ENCODE measurements at places on chromosomes 16 and 17.

- H3K36me3 ChIP-seq: no peaks in the 10 kb centered on the region
- H3K27me3 ChIP-seq: no peaks in the 10 kb centered on the region
- H3K4me3 ChIP-seq: no peak overlapping the region
- H3K27ac ChIP-seq: no peak overlapping the region
Measured at GRCh38 chr17:49519781-49520180, 24.7 kb downstream of the NGFR start.

DNA sequence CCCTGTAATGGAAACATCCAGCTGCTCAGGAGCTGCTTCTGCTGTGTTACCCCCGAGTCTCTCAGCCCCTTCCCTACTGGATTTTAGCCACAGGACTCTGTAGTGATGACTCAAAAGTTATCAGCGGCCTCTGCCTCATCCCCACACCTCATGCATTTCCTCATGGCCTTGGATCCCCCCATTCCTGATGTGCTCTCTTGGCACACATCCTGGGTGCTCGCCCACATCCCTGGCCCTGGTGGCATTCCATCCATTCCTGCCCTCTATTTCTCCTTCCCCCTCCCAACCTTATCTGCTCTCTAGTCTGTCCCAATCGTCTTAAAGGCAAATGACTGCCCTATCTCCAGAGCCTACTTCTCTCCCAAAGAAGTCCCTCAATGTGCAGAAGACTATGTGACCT, 24.6 kb downstream of the MARF1 start:
- no peak overlapping the region for H3K4me3 ChIP-seq
- no peak for DNase-seq
- no peaks in the 10 kb centered on the region for H3K4me1 ChIP-seq
- peaks cover 100% of the 10 kb centered on the region for H3K36me3 ChIP-seq
- no peaks in the 10 kb centered on the region for H3K27me3 ChIP-seq

DNA sequence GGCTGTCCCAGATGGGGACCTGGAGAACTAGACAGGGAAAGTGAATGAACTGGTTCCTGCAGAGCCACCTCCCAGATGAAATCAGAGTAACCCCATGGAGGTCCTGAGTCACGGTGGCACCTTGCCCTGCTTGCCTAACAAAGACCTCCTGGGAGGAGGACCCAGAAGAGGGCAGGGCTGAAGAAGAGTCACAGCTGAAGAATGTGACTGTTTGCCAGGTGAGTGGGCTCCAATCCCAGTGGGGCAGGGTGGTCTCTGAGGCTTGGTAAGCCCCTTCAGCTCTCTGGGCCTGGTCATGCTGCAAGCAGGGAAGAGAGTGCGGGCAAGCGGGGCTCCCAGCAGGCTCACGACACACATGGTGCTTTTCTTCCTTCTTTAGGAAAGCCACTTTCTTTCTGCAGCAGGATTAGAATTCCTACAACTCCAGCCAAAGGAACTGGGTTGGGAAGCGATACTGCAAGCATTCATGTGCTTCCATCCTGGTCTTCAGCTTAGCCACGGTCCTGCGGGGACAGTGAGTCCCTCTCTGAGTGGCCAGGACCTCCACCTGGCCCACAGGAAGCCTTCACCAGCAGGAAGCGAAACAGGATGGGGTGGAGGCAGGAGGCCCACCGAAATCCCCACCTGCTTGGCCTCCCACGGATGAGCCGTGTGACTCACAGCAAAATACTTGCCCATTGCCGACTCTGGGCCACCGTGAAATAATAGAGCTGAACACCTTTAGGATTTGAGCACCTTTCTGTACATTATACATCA, 4.3 kb downstream of the C16orf74 start:
- H3K4me3 ChIP-seq: no peak overlapping the region
- peak; percentile 62 for DNase-seq
- no peak overlapping the region for H3K27ac ChIP-seq
- H3K4me1 ChIP-seq: peaks cover 20% of the 10 kb centered on the region
- H3K27me3 ChIP-seq: peaks cover 14% of the 10 kb centered on the region

- H3K4me3 ChIP-seq: no peak overlapping the region
- H3K36me3 ChIP-seq: peaks cover 63% of the 10 kb centered on the region
- H3K27me3 ChIP-seq: no peaks in the 10 kb centered on the region
- H3K27ac ChIP-seq: no peak overlapping the region
Measured at GRCh38 chr17:1498869-1499268, 6.4 kb upstream of the MYO1C start.

GRCh38 chr16:13997933-13998332, 73.2 kb upstream of the MRTFB start:
- peak; percentile 51 for DNase-seq
- H3K4me1 ChIP-seq: peaks cover 4% of the 10 kb centered on the region
- no peak overlapping the region for H3K27ac ChIP-seq
- no peaks in the 10 kb centered on the region for H3K27me3 ChIP-seq
- H3K36me3 ChIP-seq: no peaks in the 10 kb centered on the region
- no peak overlapping the region for H3K4me3 ChIP-seq

DNA sequence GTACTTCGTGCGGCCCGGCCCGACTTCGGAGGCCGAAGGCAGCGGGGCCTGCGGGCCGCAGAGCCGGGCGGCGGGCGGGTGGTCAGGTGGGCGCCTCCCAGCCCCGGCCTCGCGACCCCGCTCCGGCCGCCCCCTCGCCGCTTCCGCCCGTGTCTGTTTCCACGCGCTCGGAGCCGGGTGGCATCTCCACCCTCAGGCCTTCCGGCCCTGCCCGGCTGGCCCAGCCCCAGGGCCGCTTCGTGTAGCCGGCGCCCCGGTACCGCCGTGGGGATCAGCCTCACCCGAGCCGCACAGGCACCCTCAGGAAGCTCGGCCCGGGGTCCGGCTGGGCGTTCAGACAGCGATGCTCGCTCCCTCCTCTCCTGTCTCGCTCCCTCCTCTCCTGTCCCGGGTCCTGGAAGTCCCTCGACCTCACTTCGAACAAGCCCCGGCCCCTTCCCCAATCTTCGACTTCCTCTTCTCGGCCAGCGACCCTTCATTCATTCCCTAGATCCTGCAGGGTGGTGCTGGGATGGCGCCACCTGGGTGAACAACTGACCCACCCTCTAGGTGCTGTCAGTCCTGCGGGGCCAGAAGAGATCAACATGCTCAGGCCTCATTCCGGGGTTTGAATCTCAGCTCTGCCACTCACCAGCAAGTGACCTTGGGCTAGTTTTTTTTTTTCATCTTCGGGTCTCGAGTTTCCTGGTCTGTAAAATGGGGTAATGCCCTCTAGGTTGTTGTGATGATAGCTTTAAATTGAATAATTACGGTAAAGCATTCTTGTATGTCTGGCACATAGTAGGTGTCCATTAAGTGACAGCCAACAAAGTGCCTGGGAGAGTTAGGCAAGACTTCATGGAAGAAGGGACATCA, 610 bp downstream of the VPS4A start:
- DNase-seq: peak; percentile 62
- H3K36me3 ChIP-seq: peaks cover 30% of the 10 kb centered on the region
- no peaks in the 10 kb centered on the region for H3K27me3 ChIP-seq
- peak overlapping the region; percentile 96 for H3K4me3 ChIP-seq

DNA sequence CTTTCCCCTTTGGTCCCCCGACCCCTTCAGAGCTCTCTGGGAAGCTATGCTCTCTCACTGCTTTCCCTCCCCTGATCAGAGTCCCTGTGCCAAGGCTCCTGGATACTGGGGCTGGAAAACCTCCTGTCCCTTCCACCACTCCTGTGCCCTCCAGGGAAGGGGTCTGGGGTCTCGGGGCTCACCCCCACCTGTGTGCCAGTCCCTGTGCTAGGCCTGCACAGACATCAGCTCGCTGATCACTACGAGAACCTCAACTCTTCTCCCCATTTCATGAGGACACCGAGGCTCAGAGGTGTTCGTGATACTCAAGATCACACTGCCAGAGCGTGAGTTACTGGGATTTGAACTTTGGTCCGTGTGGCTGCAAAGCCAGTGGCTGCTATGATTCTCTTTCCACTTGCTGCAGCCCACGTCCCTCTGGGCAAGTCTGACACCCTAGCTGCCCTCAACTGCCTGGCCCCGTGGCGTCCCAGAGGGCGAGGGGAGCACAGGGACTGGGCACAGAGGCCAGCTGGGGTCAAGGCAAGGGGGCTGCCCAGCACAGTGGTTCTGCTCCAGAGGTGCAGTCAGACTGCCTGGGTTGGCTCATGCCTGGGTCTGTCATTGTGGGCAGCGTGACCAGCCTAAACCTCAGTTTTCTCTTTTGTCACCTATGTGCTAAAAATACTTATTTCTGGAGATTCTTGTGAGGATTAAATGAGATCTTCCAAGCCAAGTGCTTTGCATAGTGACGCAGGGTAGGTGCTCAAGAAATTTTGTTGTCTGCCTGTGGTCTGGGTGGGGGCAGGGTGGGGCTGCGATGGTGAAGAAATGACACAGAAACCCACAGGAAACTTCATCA, 43.8 kb upstream of the TOB1 start:
- H3K4me1 ChIP-seq: peaks cover 48% of the 10 kb centered on the region
- H3K36me3 ChIP-seq: no peaks in the 10 kb centered on the region
- H3K27me3 ChIP-seq: no peaks in the 10 kb centered on the region
- peak overlapping the region; percentile 97 for H3K27ac ChIP-seq
- peak overlapping the region; percentile 15 for H3K4me3 ChIP-seq

GRCh38 chr16:84566545-84567257, 51.2 kb downstream of the COTL1 start:
- peaks cover 53% of the 10 kb centered on the region for H3K36me3 ChIP-seq
- no peak overlapping the region for H3K27ac ChIP-seq
- no peak overlapping the region for H3K4me3 ChIP-seq

DNA sequence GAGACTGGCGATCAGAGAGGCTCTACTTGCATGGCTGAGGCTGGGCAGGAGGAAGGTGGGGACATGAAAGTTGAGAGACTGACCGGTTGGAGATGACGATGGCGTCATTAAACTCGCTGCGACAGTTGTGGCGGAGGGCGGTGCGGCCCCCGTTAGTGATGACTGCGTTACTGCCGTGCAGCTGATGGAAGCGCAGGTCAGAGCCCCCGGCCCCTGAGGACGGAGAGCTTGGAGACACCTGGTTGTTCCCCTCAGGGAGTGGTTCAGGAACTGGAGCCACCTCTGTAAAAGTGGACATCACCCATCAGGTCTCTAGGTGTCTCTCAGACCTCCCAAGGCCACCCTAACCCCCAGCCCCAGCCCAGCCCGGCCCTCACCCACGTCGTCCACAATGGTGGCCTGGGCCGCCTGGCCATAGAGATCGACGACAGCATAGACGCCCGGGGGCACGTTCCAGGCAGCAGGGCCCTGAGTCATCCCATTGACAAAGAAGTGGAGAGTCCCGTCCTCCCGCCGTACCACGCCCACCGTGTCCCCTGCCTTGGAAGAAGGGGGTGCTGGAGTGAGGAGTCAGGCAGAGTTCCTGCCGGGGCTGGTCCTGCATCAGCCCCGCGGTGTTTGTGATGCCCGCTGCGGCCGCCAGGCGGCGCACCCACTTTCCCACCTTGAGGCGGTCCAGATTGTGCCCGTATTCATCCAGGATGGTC, 5.3 kb downstream of the NEURL4 start:
- no peak overlapping the region for H3K27ac ChIP-seq
- H3K27me3 ChIP-seq: no peaks in the 10 kb centered on the region
- H3K36me3 ChIP-seq: peaks cover 83% of the 10 kb centered on the region
- H3K4me3 ChIP-seq: no peak overlapping the region
- peak; percentile 67 for DNase-seq

DNA sequence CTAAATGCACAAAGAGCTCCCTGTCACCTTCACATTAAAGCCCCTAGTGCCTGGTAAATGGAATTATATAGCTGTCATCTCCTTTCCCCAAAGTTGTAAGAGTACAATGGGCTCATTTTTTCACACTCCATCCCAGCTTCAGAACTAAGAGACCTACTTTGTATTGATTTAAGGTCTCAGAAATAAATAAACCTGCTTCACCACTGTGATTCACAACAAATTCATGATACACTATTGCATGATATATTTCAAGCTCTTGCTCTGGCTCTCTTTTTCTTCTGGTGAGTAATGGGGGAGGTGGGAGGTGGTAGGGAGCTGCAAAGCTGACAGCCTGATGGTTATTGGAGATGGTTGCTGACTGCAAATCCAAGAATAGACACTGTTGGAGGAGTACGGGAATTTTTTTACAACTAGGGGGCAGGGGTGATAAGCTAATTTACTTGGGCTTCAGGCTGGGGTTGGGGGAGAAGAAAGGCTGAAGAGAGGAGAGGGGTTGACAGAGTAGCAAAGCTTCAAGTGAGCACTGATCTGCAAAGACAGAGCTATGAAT, 189.9 kb downstream of the AATF start:
- H3K27me3 ChIP-seq: no peaks in the 10 kb centered on the region
- H3K4me1 ChIP-seq: no peaks in the 10 kb centered on the region
- no peak for DNase-seq
- H3K4me3 ChIP-seq: no peak overlapping the region

DNA sequence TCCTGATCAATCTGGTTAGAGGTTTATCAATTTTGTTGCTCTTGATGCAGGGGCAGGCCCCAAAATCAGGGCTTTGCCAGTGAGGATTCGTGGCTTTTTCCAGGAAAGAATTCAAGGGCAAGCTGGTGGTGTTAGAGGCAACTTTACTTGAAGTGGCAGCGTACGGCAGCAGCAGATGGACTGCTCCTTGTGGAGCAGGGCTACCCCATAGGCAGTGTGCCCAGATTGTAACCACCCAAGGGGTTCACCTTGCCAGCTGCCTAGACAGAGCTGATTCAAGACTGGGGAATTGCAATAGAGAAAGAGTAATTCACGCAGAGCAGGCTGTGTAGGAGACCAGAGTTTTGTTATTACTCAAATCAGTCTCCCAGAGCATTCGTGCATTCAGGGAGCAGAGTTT, 16.7 kb downstream of the DRC7 start:
- no peaks in the 10 kb centered on the region for H3K4me1 ChIP-seq
- H3K27me3 ChIP-seq: peaks cover 5% of the 10 kb centered on the region
- no peak for DNase-seq
- H3K4me3 ChIP-seq: no peak overlapping the region
- no peak overlapping the region for H3K27ac ChIP-seq
- no peaks in the 10 kb centered on the region for H3K36me3 ChIP-seq

DNA sequence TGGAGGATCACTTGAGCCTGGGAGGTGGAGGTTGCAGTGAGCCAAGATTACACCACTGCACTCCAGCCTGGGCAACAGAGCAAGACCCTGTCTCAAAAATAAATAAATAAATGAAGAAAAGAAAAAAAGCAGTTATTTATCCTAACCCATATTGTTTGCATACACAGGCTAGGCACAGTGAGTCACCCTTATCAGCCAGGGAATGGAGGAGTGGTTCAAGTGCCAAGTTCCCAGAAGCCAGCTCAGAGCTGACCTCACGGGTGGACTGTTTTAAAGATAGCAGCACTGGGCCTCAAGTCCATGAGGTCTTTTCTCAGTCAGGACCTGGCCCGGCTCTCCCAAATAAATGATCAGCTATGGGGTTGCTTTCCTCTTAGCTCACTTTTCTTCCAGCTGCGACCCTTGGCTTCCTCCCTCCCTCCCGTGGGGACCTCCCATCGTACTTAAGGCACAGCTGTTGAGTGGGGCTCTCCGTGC, 22.6 kb upstream of the MGAT5B start:
- H3K27me3 ChIP-seq: peaks cover 85% of the 10 kb centered on the region
- no peaks in the 10 kb centered on the region for H3K4me1 ChIP-seq
- H3K36me3 ChIP-seq: no peaks in the 10 kb centered on the region
- H3K4me3 ChIP-seq: no peak overlapping the region
- no peak overlapping the region for H3K27ac ChIP-seq
- no peak for DNase-seq
